ENCODE measurements at places on chromosomes 4 and X.

DNA sequence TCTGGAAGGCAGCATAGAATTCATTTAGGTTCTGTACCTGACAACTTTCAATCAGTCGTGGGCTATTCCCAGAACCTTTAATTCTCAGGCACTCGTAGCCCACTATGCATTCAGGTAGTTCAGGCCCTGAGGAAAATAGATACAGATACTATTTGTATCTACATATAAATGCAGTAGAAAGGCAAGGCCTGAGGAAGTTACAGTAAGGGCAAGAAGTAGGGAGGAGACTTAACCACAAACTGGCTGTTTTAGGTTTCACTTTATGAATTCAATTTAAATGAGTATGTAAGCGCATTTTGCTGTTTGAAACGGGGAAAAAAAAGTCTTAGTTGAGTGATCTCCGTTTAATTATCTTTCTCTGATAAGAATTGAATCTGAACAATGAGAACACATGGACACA lies 529.4 kb upstream of the ATOH1 start:
- no peak for DNase-seq

DNA sequence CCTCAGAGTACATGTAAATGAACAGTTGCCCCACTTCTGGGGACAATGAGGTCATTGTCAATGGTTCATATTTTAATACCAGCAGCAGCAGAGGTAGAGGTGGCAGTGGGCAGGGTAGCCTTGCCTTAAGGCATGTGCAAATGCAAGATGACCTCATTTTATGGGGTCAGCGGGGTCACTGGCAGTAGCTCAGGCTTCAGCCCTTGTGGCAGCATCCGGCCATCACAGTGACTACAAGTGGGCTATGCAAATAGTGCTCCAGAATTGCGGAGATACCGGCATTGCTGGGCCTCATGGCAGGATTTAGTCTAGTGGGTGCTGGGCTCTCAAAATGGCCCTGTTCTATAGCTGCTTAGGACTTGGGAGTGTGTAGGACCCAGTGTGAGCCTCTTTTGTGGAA lies 144.7 kb downstream of the FAM47A start:
- DNase-seq, result no peak

GRCh38 chrX:131045726-131046125 lies 12.4 kb upstream of the ARHGAP36 start:
- no peak for DNase-seq

- DNase-seq, result no peak
Measured at GRCh38 chr4:183366206-183366835, 44.1 kb upstream of the CLDN24 start.

- no peak for DNase-seq
Measured at GRCh38 chr4:83662204-83662603, 126.3 kb downstream of the GPAT3 start.

GRCh38 chrX:21806691-21807090 lies 32.7 kb upstream of the MBTPS2 start:
- no peak for DNase-seq

GRCh38 chr4:37780444-37781130 lies 45.9 kb upstream of the PGM2 start:
- no peak for DNase-seq

DNA sequence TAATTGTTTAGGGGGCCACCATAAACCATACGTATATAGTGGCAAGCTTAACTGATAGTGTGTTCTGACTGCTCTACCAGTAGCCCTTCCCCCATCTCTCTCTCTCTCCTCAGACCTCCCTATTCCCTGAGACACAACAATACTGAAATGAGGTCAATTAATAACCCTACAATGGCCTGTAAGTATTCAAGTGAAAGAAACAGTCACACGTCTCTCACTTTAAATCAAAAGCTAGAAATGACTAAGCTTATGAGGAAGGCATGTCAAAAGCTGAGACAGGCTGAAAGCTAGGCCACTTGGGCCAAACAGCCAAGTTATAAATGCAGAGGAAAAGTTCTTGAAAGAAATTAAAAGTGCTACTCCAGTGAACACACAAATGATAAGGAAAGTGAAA lies 78.0 kb downstream of the PRDM5 start:
- DNase-seq, result no peak

DNA sequence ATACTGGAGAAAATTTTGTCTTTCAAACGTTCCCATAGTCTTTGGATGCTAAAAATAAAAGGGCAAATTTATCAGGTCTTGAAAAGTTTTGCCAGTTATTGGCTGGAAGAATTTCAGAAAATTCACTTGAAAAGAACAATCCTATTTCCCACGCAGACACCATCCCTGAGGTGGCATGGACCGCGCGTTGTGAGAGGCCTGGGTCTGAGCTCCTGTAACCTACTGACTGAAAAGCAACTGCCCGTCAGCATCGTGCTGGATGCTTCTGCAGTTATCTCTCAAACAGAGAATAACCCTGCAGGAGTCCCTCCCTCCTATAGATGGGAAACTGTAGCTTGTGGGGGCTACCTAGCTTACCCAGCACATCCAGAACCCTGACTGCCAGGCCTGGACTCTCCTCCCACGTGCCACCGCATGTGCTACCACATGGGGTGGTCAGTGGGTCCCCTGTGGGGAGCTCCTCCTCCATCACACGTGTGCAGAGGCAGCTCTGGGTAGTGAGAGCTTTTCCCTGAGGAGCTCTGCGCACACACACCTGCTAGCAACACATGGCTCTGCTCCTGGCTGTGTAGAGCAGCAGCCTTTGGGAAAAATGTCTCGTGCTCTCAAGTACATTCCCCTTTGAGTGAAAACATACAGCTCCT lies 36.1 kb downstream of the NSG1 start:
- DNase-seq, result no peak

DNA sequence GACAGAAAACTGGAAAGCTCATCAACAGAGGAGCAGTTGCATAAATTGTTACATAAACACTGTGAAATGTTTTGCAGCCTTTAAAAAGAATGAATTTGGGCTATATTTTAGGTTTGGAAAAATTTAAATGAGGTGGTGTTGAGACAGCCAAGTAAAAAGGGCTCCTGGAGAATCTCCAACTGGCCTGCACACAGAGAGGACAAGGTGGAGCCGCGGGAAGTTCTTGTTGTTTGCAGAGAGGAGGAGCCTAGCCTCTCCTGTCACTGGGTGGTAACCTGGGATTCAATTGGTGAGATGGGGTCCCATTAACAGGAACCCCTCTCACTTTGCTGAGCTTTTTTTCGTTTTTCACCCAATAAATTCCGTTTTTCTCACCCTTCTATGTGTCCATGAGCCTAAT lies 13.4 kb downstream of the GIMD1 start:
- no peak for DNase-seq
